ENCODE measurements at places on chromosomes 6 and 20.

GRCh38 chr20:3494218-3494617 is 23.4 kb downstream of the ATRN start:
- DNase-seq, result no peak

DNA sequence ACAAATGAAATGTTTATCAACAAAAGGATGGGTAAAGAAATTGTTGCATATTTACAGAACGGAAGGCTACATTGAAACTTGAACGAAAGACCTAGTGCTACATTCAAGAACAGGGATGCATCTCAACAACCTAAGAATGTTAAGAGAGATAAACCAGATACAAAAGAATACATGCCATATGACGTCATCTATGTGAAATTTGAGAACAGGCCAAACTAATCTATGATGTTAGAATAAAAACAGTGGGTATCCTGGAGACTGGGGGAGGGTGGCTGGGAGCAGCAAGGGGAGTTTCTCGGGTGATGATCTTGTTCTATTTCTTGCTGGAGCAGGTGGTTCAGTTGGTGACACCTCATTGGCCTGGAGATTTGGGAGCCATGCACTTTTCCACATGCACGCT is 81.5 kb downstream of the SULF2 start:
- DNase-seq, result no peak

DNA sequence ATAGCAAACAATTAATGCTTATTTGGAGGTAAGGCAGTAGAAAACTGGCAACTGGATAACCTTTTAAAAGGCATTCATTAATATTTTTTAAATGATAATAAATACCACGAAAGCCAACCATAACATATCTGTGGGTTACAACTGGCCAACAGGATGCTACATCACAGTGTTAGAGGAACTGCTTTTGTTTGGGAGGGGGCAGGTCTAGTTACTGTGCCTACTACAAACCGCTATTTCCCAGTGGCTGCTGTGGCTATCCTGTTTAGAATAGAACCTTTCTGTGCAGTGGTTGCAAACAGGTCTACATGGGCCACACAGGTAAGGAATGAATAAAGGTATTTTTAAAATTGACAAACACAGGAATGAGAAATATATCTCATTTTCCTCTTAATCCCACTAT is 976 bp downstream of the PIGT start:
- DNase-seq, result no peak

- no peak for DNase-seq
Observed at GRCh38 chr6:36605560-36606391, 11.6 kb downstream of the SRSF3 start.

GRCh38 chr6:131129689-131130553 is 5.3 kb upstream of the AKAP7 start:
- DNase-seq, result no peak

DNA sequence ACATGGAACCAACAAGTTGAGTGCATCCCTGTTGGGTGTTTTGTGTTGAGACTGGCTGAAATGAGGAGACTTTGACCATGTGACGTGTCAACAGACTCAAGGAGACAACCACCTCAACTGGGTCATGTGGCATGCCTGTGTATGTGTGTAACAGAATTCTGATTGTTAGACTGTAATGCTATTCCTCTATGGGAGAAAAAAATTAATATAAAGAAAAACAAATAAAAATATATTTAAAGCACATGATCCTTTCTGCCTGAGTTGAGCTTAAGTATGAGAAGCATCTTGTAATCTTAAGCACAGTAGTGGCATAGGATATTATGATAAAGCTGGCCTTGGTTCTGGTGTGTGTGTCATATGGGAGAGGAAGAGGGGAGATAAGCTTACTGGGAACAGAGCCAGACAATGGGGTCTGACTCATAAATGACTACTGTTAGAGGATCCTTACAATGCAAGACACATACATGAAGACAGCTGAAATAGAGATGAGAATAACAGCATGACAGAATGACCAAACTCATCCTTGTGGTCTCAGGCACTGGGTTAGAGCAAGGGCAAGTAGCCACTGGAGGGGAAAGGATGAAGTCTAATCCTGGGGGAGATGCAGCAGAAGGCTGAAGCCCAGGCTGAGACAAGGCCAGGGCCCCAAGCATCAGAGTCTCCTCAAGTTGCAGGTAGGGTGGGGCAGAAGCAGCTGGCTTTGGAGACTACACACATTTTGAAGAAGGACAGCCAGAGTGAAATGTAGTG is 9.2 kb downstream of the TP53INP2 start:
- no peak for DNase-seq

GRCh38 chr20:63067266-63067635 is 60.5 kb upstream of the BHLHE23 start:
- DNase-seq, result no peak

- peak; percentile 39 for DNase-seq
Observed at GRCh38 chr20:49747707-49748524, 34.2 kb upstream of the B4GALT5 start.

DNA sequence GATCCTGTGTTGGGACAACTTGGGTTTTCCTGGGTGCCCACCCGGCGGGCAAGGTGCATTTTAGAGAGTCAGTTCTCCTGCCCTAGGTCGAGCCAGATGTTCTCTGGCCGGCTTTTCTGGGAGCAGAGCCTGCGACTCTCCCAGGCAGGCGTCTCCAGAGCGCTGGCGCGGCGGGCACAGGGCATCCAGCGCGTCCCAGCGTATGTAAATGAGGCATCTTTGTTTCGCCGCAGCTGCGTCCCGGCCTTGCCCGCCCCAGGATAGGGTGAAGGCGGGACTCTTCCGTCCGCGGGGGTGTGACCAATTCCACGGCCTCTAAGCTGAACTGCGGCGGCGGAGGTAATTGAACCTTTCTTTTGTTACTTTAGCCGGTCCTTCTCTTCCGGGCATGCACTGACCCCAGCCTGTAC is 9.1 kb downstream of the GRIK2 start:
- no peak for DNase-seq

DNA sequence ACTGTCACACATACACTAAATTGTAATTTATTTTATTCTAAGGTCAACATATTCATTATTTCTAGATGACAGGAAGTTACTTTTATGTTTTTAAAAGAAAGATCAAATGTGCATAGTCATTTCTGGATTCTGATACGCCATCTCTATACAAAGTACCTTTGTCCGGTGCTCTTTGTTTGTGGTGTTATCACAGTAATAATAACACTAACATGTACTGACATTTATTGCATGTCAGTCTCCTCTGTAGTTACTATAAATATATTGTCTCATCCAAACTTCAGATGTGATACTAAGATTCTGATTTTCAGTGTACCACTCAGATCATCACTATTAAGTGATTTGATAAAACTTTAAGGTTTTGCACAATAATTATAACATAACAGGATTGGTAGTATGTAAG is 90.3 kb upstream of the TPD52L1 start:
- DNase-seq, result no peak

DNA sequence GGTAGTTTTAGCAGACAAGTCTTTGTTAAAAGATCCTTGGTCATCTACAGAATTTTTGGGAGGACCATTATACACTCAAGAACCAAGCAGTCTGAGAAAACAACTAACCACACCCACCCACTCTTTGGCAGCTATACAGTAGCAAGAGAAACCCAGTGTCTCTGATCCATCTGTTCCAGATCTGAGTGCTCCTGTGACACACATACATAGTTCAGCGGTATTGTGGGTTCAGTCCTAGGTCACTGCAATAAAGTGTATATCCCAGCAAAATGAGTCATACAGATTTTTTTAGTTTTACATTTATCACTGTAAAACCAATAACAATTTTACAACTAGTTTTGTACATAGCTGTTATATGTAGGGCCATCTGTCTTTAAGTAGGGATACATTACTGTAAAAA is 47.4 kb upstream of the PAK5 start:
- DNase-seq, result no peak

GRCh38 chr20:58004900-58005299 is 223.6 kb downstream of the ANKRD60 start:
- no peak for DNase-seq

Data from hippocampal formation (tissue), 2 donors.